Activated CD8-positive, alpha-beta T cell treated with anti-CD3 and anti-CD28 coated beads for 36 hours (primary cell): ENCODE measurements at places on chromosomes 5 and 9. TPM values are rescaled to one million over a fixed set of nuclear protein-coding genes. Genes with fewer than 3 reads are reported as not detected.

ADRA1B gene
- total RNA-seq = not detected

VLDLR gene
- 13.0 TPM for total RNA-seq

F2RL1 gene
- 2.2 TPM for total RNA-seq

RIGI gene
- total RNA-seq = 5.4 TPM

CDHR2 gene
- total RNA-seq = 0.47 TPM

TMEFF1 gene
- 0.78 TPM for total RNA-seq

- H3K27ac ChIP-seq = peak within 1 kb of the TSS; percentile 97
- peak within 1 kb of the TSS; percentile 95 for H3K4me3 ChIP-seq
- H3K4me1 ChIP-seq = peaks cover 30% of the 10 kb centered on the region
- DNase-seq = peak; percentile 84
These were observed at the start of gene DMAC1 for GRCh38 chr9:7799234-7799943. Gene DMAC1 (minus strand): TSS chr9:7799778. CDS start chr9:7799734, 44 bp downstream.

GRCh38 chr9:131470581-131470991, 32.1 kb upstream of the POMT1 start:
- no peak for DNase-seq
- H3K4me3 ChIP-seq = no peak overlapping the region
- H3K36me3 ChIP-seq = peaks cover 61% of the 10 kb centered on the region
- no peaks in the 10 kb centered on the region for H3K4me1 ChIP-seq
- H3K27me3 ChIP-seq = no peaks in the 10 kb centered on the region

GRCh38 chr5:98698359-98698758, 75.1 kb upstream of the RGMB start:
- H3K36me3 ChIP-seq = no peaks in the 10 kb centered on the region
- no peaks in the 10 kb centered on the region for H3K27me3 ChIP-seq
- no peak for DNase-seq
- H3K4me3 ChIP-seq = no peak overlapping the region
- no peaks in the 10 kb centered on the region for H3K4me1 ChIP-seq

- DNase-seq = no peak
- H3K27ac ChIP-seq = no peak overlapping the region
- H3K4me1 ChIP-seq = no peaks in the 10 kb centered on the region
- H3K4me3 ChIP-seq = no peak overlapping the region
- no peaks in the 10 kb centered on the region for H3K27me3 ChIP-seq
- H3K36me3 ChIP-seq = no peaks in the 10 kb centered on the region
These were observed 91.1 kb upstream of the PPP1R26 start for GRCh38 chr9:135388530-135388929.

- H3K4me3 ChIP-seq = no peak overlapping the region
- no peak overlapping the region for H3K27ac ChIP-seq
- peaks cover 6% of the 10 kb centered on the region for H3K36me3 ChIP-seq
- no peak for DNase-seq
- peaks cover 56% of the 10 kb centered on the region for H3K4me1 ChIP-seq
These were observed 91.5 kb downstream of the TLE4 start for GRCh38 chr9:79663300-79663699.
